Prostate gland (tissue), 2 donors: ENCODE measurements at places on chromosomes 3 and 15.

DNA sequence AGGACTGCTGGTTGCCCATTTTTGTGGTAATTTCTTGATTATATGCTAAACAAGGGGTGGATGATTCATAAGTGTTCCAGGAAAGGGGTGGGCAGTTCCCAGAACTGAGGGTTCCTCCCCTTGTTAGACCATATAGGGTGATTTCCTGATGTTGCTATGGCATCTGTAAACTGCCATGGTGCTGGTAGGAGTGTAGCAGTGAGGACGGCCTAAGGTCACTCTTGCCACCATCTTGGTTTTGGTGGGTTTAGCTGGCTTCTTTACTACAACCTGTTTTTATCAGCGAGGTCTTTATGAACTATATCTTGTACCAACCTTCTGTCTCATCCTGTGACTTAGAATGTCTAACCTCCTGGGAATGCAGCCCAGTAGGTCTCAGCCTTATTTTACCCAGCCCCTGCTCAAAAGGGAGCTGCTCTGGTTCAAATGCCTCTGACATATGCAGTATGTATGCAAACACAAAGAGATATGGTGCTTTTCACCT, 46.2 kb downstream of the C3orf38 start:
- no peak for DNase-seq

GRCh38 chr3:192844836-192845525, 72.7 kb downstream of the MB21D2 start:
- DNase-seq: no peak

- no peak for DNase-seq
Measured at GRCh38 chr3:99972380-99973104, 141.8 kb downstream of the FILIP1L start.

GRCh38 chr3:168951884-168952283, 711.6 kb downstream of the MECOM start:
- DNase-seq: no peak

DNA sequence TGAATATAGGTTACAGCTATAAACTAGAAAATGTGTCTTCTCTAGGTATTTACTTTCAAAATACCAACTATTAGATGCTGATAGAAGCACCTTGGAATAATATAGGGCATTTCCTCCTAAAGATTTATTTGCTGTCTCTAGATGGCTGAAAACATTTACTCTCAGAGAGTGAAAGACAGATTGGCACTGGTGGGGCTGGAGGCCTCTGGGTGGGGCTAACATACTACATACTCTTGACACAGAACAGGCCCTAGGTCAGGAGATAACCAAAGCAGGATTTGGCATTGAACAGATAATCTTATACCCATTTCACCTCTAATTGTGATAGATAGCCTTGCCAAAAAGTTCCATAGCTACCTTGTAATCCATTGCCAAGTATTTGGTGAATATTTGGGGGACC, 253.3 kb upstream of the TBC1D5 start:
- DNase-seq: no peak

GRCh38 chr3:38545550-38545949, 49.4 kb downstream of the EXOG start:
- DNase-seq: no peak

DNA sequence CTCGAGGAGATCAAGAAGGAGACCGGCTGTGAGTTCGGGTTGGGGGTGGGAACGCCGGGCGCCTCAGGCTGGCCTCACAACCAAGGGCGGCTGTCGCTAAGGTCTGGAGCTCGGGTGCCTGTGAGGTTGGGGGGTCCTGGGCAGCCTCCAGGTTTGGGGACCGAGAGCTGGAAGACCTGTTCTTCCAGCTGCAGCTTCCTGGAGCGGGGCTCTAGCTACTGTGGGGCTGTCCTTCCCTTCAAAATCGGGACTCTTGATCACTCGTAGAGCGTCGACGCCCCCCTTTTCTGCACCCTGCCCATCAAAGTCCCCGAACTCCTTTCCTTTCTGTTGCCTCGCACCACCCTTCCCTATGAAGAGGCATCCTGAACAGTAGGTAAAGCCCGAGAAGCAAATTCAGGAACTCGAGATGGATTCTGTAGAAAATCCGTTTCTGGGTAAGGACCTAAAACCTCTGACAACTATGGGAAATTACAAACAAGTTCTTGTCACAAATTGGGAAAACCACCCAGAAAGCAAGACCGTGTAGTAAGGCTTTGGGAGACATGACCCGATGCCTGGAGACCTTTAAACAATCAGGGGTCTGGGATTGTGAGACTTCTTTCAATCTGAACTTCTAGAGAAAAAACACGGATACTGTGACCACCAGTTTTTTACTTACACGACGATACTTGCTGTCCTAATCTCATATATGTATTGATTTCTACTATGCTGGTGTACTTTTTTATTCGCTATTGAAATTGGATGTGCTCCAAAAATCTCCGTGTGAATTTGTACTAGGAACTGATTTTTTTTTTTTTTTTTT, 556 bp downstream of the CHP1 start:
- no peak for DNase-seq

GRCh38 chr3:69433969-69434325, 48.1 kb upstream of the FRMD4B start:
- DNase-seq: no peak

GRCh38 chr3:120460862-120461261, 10.1 kb upstream of the FSTL1 start:
- no peak for DNase-seq

GRCh38 chr3:60101621-60102020, 1051.8 kb upstream of the CFAP20DC start:
- DNase-seq: no peak

GRCh38 chr3:178849199-178849910, 222.3 kb downstream of the ZMAT3 start:
- no peak for DNase-seq
